ENCODE measurements at places on chromosomes 2 and 18.

DNA sequence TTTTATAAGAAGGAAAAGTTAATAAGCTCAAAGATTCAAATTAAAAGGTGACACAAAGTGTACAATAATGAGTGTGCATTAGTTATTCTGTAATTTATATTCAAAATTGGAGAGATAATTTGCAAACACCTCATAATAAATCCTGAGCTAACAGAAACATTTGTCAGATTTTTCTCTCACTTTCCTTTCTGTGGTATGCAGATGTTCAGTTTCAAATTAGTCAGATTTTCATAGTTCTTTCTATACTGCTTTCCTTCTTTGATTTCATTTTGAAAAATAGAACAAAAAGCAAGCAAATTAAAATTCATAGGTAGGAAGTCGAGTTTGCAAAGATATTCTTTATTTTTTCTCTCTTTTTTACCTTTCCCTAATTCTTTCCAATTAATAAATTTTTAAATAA, 1420.1 kb upstream of the NXPH2 start:
- no peak for ATAC-seq

DNA sequence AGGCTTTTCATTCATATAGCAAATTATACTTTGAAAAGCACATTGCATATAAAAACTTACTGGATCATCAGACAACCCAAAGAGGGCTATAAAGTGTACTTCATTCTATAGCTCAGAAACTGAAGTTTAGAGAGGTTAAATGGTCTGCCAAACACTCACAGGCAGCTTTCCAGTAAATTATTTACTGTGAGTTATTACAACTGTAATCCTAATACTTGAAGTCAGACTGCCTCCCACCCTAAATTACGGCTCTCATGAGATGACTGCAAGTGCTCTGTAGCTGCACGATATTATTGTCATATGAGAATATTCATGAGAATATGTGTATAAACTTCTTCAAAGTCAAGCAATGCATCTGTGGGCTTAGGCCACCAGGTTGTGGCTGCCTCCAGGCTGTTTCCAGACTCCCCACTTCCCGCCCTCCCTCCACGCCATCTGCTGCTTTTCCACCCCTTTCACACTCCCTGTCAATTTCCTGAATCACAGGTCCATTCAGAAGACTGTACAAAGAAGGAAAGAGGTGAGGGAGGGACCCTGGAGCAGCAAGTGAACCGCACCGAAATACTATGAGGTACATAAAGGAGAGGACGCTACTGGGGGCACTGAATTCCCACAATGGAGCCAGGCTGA, 111.1 kb upstream of the SPOPL start:
- no peak for ATAC-seq

DNA sequence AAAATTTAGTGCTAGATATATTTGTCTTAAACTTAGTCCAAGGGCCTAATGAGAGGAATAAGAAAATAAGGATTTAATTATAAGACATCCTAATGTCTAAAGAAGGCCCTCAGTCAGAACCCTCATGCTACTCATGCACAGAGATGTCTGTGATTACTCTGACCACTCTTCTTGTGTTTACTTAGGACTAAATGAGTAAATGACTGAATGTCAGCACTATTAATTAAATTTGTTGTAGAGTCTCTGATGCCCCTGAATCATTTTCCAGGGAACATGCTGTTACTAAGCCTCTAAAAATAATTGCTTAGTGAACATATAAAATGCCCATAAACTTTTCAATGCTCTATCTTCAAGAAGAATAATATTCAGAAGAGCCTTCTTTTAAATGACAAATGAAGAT, 32.4 kb downstream of the GULP1 start:
- ATAC-seq, result no peak

DNA sequence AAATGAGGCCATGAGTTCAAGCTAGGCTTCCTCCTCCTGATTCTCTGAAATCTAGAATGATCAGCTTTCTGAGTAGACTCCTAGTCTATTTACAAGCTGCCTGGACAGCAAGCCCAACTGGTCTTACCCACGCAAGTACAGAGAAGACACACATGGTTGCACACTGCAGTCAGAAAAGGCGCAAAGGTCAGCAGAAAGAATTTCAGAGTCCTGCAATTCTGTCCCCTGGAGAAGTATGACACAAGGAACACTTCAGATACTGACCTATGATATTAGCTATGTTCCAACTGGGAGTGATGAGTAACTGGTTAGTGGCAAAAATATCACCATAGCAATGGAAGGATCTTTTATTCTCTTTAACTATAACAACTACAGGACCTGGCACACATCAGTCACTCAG, 336.1 kb upstream of the PKDCC start:
- no peak for ATAC-seq

- no peak for ATAC-seq
These were observed 408.4 kb downstream of the HRH4 start for GRCh38 chr18:24868760-24869237.

GRCh38 chr2:109474319-109474825, 139.4 kb downstream of the SEPTIN10 start:
- no peak for ATAC-seq

GRCh38 chr2:20994130-20994529, 49.7 kb downstream of the APOB start:
- ATAC-seq, result no peak

GRCh38 chr2:105617631-105618350, 126.9 kb upstream of the NCK2 start:
- no peak for ATAC-seq

GRCh38 chr2:204920776-204921175, 375.5 kb downstream of the PARD3B start:
- ATAC-seq, result no peak

- ATAC-seq, result no peak
These were observed 23.6 kb upstream of the SERPINE2 start for GRCh38 chr2:224062481-224063297.

DNA sequence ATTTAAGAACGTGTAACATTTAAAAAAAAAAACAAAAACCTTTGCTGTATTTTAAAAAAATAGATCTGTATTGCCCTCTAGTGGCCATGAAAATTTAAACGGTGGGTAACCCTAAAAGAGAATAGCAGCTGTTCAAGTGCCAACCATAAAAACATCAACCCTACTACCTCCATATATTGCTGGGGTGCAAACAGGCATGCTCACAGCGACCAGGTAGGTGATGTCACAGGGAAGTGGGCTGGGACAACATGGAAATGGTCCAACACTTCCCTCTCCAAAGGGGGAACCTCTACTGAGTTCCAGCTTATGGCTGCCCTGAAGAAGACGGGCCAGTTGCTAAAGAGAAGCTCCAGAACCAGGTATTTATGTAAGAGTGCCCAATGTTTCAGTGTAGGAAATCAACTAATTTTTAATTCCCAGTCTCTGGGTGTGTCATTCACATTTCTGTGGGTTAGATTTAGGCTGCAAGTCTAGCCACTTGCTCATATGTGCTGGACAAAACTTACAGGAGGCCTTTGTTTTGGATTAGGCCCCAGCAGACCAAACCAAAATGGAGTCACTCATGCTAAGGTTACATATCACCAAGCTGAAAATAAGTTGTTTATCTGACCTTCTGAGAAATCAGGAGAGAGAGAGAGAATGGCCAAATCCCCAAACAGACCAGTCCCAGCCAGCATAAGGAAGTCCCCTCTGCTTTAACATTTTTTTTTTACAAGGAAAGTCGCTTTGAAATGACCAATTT, 54.5 kb downstream of the SKA1 start:
- ATAC-seq, result no peak

- peak; percentile 88 for ATAC-seq
These were observed 748.7 kb downstream of the RNF144A start for GRCh38 chr2:7665880-7666279.

DNA sequence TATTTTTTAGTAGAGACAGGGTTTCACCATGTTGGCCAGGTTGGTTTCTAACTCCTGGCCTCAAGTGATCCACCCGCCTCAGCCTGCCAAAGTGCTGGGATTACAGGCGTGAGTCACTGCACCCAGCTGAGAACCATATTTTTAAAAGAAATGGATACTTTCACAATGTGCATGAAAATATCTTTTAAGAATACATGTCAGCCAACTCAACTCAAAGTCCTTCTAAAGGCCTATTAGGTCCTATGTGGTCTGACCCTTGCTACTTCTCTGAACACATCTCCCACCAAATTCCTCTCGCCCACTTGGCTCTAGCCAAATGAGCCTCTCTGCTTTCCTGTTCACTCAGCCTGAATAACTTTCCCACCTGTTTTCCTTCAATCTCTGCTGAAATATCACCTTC, 119.6 kb downstream of the MTX2 start:
- ATAC-seq, result no peak

DNA sequence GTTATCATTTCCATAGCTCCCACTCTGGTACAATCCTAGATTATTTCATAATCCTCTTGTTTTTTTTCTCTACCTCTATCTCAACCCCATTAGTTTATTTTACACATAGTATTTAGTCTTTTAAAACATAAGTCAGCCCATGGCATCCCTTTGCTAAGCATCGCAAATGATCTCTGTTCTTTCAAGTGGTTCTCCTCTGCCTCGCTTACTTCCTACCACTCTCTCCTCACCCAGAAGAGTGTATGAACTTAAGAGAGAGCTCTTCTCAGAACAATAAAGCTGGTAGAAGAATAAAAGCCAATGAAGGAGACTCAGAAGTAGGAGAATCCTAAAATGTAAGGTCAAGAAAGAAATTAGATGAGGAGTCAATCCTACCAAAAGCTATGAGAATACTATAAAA, 12.2 kb upstream of the ITPRID2 start:
- ATAC-seq, result no peak

GRCh38 chr18:45733535-45733934, 9.6 kb downstream of the SLC14A1 start:
- ATAC-seq, result no peak

GRCh38 chr2:21930226-21930625, 806.5 kb downstream of the TDRD15 start:
- no peak for ATAC-seq

- no peak for ATAC-seq
These were observed 324.2 kb downstream of the LNPK start for GRCh38 chr2:175677880-175678279.

GRCh38 chr18:70397259-70397925, 108.5 kb downstream of the SOCS6 start:
- peak; percentile 48 for ATAC-seq

GRCh38 chr18:58438161-58438957, 190.5 kb downstream of the ALPK2 start:
- ATAC-seq, result peak; percentile 58

DNA sequence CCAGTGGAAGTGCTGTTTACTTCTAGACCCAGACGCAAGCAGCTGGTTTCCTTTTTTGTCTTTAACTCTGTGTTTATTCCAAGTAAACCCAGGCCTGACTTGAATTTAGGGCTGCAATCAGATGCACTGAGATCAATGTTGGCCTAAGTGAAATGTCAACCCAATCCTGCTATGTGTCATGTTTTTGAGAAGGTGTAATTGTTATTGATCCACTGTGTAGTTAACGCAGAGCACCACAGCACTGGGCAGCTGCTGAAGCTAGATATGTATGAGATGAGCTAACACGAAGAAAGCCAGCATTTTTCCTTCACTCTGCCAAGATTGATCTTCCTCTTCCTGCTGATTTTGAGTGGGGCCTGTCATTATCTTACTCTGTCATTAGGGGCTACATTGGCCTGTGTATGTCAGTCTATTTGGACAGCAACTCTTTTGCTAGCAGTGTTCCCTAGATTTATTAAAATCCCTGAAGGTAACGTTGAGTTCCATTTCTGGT, 18.9 kb upstream of the DLX1 start:
- no peak for ATAC-seq

- no peak for ATAC-seq
These were observed 10.4 kb downstream of the RNF152 start for GRCh38 chr18:61882296-61883004.

- no peak for ATAC-seq
These were observed 702.7 kb upstream of the GCFC2 start for GRCh38 chr2:76413436-76413835.

- no peak for ATAC-seq
These were observed 15.4 kb upstream of the SLC25A52 start for GRCh38 chr18:31776093-31776492.
